ENCODE measurements at places on chromosomes 11 and 22.

DNA sequence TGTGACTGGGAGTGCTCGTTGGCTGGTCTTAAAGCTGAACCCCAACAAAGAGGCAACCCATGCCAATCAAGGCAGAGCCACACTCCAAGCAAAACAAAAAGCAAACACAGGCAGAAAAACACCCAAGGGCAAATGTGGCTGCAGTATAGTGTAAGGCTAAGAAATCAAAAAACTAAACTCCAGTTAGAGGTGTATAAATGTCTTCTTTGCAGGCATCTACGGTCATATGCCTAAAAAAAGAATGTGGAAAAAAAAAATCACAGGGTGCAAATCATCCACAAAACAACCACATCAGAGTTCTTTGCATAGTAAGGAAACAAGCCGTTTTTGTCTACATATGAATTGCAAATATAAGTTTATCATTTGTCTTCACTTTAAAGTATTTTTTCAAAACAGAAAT lies 27.8 kb downstream of the ARFGAP3 start:
- no peak for DNase-seq

DNA sequence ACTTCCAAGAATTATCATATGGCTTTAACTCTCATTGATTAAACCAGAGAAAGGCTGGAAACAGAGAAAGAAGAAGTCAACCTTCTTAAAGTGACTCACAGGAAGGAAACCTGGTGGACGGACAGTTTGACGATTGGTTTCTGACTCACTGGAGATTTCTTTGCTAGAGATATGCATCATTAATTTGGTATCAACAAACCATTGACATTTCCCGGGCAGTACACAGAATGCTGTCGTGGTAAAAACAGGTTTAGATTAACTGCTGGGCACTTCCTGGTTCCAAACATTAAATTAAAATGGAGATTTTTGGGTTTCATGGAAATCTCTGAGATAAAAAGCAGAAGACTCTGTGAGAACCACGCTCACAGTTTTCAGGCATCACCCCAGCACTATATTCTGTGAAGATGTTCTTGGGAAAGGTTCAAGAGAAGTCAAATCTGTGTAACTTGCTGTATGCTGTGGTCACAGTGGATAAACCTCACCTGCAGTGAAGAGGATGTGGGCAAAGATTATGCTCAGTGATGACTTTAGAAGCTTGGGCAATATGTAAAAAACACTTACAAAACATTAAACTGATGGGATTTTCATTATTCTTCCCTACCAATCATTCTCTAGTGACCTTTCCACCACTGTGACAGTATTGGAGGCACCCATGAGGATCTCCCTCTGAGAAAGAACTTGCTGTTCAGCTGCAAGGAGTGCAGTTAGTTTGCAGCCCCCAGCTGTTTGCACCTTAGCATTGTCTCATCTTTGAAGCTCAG lies 61.1 kb upstream of the CD44 start:
- DNase-seq = peak; percentile 32

DNA sequence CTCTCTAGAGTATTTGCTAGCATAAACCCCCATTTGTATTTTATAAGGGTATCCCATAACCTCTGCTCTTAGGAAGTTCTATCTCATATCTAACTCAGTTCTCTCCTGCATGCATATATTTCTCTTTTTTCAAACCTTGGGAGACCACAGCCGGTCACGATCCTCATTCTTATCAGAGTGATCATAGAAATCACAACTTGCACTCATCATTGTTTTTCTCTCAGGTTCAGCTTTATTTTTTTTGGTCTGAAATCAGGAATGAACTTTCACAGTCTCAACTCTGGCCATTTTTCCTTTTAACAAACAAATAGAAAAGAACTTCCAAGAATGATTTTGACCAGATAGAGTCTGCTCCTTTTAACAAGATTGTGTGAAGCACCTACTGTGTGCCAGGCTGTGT lies 98.6 kb upstream of the BLID start:
- no peak for DNase-seq

DNA sequence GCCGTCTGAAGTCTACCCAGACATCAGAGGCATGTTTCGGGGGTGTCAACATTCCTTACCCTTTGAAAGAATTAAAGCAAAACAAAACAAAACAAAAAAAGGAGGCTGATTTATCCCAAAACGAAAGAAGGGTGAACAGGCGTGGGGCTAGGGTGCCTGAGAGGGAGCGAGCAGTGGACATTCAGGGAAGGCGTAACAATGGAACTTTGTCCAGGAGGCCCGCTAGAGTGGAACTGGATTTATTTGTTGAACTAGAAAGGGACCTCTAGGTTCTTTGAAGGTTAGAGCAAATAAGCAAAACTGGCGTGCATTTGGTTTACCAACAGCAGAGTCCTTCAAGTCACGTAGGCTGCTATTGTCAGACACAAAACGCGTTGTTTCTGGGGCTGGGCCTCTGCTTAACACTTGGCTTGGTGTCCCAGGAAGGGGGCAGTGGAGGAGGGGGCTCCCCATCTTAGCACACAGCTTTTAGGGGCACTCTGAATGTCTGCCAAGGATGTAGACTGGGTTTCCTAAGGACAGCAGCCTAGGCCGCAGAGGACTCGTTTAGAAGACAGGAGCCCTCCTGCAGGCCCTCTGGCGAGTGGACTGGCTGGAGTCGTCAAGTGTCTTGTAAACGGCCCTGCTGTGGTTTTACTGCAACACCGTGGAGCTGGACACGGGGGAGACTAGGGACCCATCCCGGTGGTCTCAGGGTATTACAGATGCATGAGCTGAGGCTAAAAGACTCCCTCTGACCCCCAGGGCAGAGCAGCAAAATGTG lies 203.7 kb upstream of the SORL1-AS1 start:
- DNase-seq = no peak

GRCh38 chr22:19578180-19579004 lies 54.2 kb upstream of the CLDN5 start:
- no peak for DNase-seq

- no peak for DNase-seq
Measured at GRCh38 chr11:21893565-21893867, 299.4 kb upstream of the ANO5 start.

DNA sequence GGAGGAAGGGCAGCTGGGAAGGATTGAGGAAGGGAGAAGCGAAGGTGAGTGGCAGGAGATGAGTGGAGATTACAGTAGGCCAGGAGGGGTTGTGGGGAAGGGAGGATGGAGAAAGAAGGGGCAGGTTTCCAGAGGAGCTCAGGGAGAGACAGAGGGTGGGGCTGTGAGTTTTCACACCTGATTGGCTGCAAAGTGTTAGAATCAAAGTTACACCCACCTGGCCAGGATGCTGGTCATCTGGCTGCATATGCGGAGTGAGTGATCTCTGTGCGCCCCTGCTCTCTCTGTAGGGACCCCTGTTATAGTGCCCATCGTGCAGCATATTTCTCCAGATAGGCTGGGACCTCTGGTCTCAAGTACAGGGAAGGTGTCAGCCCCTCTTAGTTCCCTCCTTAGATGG lies 18.3 kb downstream of the AMPD3 start:
- DNase-seq = no peak

DNA sequence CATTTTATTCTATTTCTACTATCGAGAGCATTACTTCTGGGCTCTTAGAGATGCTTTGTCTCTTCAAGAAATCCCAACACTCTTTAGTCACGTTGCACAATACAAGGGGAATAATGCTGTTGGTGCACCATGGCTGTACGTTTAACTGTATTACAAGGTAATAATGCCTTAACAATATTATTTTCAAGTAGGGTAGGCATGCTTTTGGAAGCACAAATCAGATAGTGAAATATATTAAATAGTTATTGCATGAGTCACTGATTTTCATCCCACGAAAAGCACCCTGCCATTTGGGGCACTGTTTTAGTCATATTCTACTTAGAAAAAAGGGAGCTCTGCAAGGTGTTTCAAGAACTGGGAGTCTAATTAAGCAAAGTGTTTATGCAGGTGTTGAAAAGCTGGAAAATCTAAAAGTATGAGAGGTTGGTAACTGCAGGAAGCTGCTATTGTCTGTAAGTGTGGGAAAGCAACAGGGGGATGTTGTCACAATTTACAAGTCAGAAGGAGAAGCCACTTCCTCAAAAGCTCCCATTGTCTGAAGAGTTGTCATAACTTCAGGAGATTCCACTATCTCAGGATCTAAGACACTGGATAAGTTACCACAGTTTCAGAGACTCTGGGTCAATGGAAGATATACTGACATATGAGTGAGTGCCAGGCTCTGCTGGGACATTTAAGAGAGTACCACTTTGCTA lies 218.2 kb downstream of the JRKL start:
- DNase-seq = no peak

DNA sequence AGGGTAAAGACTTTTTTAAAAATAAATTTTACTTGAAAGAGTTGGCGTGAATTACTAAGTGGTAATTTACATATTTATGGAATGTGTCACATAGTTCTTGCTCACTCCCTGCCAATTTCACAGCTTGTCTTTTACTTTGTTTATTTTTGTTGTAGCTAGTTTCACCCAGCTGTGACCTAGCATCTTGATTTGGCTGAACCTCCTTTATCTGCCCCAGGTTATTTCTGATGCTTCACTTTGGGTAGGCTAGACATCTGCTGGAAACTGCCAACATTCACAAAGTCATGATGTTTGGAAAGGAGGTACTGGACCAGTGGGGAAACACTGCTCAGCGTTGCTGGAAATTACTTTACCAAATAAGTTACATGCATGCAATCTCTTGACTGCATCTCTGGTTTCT lies 1676.0 kb upstream of the RAG2 start:
- DNase-seq = no peak

GRCh38 chr11:47433157-47433556 lies 6.9 kb upstream of the PSMC3 start:
- DNase-seq = no peak

DNA sequence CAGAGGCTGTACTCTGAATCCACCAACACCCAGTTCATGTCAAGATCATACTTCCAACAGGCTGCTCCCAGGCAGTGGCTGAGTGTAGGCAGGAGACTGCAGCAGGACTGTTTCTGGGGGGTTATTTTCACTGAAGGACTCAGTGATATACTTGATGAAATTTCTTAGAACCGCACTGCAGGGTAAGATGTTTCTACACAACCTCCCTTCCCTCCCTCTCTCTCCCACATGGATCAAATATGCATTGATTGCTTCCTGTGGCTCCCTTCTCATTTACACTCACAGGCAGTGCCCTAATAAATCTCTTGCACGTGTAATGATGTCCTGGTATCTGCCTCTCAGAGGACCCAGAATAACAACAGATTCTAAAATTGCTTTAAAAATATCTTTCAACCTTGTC lies 251.3 kb upstream of the CCDC179 start:
- no peak for DNase-seq

- DNase-seq = no peak
Measured at GRCh38 chr11:69485337-69486041, 4.0 kb downstream of the LINC01488 start.

DNA sequence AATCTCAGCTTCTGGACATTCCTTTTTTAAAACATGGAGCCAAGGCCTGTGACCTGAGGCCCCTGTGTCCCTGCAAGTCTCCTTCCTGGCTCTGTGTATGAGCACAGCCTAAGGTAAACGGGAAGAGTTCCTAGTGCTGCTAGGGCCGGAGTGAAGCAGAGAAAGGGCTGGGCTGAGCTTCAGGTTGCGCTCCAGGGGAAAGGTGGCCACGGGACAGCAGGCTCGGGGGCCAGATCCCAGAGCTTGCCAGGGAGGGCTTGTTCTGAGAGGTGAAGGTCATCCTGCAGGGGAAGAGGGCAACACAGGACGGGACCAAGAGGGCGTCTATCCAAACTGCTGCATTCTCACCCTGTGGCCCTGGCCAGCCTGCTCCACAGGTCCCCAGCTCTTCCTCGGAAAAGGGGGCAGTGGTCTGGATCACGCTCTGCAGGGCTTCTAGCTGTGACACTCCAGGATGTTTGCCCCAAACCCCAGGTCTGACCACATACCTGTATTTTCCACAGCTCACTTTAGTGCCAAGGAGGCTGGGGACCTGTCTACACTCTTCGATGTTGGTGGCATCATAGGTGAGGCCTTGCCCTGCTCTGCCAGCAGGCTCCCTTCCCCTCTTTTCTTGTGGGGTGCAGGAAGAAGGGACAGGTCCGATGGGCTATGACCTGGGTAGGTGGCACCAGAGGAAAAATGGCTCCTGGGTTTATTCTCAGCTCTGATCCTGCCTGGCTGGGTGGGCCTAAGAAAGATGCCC lies 20.4 kb downstream of the SLC37A2 start:
- DNase-seq = no peak

- no peak for DNase-seq
Measured at GRCh38 chr11:113103932-113104690, 142.9 kb downstream of the NCAM1 start.

All from activated gamma-delta T cell treated with anti-CD3 and anti-CD28 coated beads, Interleukin-2, amount 50 U/mL, for 16 hours (primary cell).